ENCODE measurements at places on chromosomes 7 and 10.
A peak's percentile ranks its signal among the peaks of the same experiment; 100 is the strongest.

DNA sequence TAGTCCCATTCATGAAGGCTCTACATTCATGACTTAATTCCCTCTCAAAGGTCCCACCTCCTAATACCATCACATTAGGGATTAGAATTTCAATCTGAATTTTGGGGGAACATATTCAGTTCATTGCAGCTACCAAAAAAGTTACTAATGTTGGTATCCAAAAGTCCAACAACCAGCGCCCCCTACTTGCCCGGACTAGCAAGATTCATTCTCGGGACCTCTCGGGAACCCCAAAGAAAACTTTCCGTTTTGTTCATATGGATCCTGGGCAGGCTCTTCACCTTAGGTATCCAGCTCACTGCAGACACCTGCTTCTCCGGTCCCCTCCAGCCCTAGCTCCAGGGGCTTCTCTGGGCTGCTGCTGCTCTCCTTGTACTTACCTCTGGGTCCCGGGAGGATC, 8.9 kb upstream of the GRK5 start:
- DNase-seq, result no peak

DNA sequence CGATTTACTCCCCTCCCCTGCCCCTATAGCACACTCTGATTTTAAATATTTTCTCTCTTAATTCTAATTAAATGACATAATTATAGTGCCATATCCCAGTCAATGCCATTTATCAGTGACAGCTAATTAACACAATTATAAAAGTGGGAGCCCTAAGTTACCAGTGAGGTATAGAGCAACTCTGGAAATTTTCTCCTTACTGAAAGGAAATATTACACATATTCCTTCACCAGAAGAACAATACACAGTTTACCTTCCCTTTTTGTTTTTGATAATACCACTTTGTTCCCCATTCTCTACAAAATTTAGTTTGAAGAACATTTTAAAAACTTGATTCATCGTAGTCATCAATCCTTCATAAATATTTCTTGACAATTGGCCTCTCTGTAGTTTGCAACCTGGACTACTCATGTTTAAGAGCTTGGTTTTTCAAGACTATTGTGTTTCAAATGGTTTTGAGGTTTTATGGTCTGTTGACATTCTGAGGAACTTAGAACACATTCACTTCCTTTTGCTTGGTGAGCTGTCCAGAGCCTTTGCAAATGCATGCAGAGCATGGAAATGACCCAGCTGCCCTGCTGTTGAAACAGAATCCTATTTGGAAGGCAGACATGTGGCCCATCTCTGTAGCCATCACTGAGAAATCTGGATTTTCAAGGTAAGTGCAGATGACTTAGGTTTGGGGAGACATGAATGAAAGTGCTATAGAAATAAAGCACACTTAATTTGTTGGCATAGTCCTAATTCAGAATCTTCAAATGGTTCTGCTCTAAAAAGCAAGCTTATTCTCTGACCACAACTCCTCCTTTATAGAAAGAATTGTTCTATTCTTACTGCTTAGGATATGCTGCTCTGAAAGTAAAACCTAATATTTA, at the start of gene GPR141:
Gene GPR141 (plus strand): TSS at position 521 of the 875 bp plus-strand sequence. CDS start 56,628 bp downstream, outside the sequence.
- peak; percentile 75 for DNase-seq

DNA sequence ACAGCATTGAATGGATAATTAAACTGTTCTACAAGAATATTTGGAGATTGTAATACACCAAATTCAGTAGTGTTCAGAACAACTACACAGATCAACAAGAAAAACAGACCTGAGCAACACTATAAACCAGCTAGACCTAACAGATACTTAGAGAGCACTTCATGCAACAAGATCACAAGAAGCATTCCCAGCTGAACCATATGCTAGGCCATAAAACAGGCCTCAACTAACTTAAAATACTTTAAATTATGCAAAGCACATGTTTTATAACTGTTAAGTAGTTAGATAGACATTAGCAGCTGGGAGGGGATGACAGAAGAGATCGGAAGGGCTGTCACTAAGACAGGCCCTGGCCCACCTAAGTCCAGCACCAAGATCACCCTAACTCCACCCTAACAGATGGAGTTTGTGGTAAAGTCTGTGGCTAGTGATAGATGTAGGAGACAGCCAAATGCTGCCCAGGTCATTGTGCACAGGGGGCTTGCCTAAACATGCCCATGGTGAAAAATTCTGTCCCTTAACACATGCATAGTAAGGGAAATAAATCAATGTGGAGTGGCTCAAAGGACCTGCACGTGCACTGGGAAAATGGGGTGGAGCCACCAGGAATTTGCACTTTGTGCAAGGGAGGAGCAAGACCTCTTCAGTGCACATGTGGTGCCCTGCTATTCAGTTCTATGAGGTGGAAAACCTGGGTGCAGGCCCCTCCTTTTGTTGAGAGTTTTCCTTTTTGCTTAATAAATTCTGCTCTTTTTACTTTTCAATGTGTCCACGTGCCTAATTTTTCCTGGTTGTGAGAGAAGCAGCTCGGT, 567.8 kb upstream of the NRG3 start:
- no peak for DNase-seq

DNA sequence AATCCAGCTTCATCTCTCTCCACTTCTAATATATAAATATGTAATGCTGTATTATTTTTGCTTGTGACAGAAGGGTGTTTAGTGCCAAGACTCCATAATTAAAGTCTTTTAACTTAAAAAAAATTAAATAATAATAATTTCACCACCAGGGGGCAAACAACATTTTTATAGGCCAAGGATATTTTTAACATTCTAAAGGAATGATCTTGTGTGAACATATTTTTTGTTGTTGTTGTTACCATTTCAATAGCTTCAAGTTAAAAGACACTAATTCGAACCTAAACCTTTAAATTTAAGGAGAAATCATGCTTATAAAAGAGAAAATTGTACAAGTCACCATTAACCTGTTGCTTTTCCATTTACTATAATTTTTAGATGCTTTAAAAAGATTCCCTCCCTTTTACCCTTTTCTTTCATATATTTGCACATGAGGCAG, 7.5 kb upstream of the DNAJC1 start:
- no peak for DNase-seq

DNA sequence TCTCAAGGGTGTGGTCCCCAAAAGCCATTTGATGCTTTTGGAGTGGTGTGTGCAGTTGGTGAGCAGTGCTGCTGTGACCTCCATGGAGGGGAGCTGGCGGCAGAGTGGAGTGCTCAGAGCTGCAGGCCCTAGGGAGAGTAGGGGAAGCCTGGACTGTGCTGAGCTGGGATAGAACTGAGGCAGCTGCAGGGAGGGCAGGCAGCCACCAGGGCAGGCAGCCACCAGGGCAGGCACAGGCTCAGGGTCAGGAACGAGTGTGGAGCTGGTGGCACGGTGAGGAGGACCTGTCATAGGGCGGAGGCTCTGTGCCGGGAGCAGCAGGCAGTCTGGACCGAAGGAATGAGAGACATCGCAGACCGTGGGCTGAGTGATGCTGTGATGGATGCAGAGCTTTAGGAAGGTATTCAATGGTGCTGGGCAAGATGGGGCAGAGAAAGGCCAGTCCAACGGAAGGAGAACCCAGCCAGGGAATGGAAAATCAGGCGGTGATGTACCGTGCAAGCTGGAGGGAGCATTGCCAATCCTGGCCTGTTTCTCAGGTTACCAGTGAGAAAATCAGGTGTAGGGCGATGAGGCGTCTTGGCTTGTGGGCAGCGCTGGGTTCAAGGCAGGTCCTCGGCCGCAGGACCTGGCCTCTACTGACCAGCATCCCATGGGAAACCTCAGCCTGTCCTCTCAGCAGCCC, 152.6 kb downstream of the CAMK1D start:
- no peak for DNase-seq

DNA sequence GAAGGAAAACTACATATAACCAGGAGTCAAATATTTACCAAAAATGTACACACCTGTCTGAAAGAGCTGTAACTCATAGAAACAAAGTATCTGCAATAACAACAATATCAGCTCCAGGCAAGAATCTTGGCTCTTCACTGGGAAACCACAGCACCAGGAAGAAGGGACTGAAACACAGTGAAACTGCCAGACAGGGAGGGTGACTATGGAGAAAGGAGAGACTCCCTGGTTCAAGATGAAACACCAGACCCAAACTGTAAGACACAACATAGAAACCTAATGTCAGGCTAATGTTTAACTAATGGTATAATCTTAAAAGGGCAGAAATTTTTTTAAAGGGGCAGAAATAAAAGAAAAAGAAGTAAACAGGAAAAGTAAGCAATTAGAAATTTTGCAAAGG, 11.5 kb upstream of the TAS2R39 start:
- no peak for DNase-seq

DNA sequence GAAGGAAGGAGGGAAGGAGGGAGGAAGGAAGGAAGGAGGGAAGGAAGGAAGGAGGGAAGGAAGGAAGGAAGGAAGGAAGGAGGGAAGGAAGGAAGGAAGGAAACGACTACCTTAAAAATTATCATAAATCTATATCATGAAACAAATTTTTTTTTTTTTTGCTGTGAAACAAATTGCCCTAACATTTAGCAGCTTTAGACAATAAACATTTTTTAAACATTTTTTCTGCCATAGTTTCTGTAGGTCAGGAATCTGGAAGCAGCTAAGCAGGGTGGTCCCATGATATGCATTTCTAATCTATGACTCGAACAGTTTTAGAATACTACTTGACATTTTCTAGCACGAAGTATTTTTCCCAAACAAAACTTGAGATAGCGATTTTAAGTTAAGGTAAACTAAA, 42.9 kb upstream of the TSPAN13 start:
- no peak for DNase-seq

GRCh38 chr10:42997849-42998165, 79.1 kb upstream of the RET start:
- DNase-seq, result no peak

DNA sequence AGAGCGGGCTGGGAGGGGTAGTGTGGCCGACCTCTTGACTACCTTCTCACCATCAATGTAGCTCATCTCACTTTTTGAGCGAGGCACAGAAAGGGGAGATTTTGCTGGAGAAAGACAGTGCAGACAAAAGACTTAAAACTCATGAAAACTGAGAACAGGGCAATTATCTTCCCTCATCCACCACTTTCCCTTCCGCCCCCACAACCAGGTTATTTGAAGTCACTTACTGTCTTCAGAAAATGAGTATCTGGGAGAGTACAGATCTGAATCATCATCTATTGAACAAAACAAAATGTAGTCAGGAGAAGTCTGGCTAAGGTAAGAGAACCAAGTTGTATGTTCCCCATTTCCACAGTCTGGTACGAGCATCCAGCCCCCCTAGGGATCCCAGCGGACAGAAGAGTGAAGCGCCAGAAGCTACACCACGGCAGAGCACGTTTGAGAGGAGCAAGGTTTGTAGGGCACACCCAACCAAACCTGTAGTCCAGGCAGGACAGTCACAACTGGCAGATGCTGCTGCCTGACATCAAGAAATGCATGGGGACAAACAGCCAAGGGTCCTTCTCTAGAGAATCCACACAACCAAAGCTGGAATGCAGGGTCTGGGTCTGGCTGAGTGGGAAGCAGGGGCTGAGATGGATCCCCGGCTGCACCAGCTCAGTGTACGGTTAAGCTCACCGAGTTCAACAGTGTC, 93.4 kb upstream of the PDLIM1 start:
- no peak for DNase-seq

DNA sequence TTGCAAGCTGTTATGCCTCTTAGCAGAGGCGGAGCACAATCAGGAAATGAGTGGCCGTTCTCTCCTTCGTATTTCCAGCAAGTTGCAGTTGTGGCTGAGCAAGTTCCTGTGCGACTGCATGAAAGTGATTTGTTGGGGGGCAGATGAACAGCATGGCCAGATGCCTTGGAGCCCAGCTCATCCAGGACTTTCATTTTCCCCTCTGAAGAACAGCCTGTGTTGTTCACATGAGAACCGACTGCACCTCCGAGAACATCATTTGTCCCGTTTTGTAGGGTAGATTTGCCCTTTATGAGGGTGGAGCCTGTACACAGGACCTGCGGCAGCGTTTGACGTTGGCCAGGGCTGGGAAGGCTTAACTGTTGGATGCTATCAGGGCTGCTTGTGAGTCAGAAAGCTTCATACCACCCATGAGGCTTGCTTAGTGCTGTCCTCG, 4.4 kb downstream of the BAG3 start:
- DNase-seq, result peak; percentile 70

- DNase-seq, result no peak
These were observed 415.4 kb upstream of the LRRN3 start for GRCh38 chr7:110675383-110676103.

Measured in NCI-H510A treated with DMSO at 0.1 percent for 48 hours (cell line).